ENCODE measurements at places on chromosomes 5 and 9.

DNA sequence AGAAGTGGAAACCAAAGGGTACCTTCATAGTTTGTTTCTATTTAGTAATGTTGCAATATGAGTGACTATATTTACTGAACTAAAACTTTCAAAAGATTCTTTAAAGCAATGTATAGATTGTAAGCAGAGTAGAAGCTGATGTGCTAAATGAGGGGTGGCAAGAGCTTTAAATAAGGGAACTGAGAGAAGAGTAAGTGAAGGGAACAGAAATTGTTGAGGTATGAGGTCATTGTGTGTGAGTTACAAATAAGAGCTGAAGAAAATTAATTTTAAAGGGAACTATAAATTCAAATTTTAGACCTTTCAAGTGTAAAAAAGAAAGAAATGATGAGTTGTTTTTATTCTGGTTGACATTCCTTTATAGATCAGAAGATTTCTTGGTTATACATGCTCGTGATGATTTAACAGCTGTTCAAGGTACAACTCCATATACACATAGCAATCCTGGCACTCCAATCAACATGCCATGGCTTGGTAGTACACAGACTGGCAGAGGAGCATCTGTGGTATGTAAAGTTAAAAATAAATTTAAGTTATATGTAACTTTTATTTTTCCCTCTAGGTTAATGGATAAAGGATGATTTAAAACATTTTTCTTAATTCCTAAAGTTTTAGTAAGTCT is 135.1 kb upstream of the TNFAIP8 start:
- DNase-seq: no peak

GRCh38 chr9:109616571-109617120 is 118.5 kb upstream of the PTPN3 start:
- DNase-seq: no peak

GRCh38 chr5:83126501-83126900 is 49.2 kb downstream of the XRCC4 start:
- no peak for DNase-seq

DNA sequence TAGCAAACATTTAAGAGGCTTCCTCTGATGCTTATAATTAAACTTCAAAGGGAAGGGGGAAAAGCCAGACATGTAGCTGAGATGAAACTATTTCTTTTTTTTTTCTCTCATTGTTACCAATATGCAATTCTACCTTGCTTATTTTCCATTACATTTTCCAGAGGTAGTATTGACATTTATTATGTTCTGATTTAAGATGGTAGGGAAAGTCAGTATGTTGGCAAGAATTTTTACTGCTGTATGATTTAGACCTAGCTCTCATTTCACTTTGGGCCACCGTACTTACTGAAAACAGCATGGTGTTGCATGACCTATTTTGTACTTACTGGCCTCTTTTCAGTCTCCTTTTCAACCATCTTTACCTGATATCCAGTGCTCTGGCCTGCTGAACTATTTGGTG is 9.6 kb upstream of the SPINK6 start:
- no peak for DNase-seq

GRCh38 chr5:78627766-78628165 is 20.8 kb downstream of the LHFPL2 start:
- DNase-seq: no peak

DNA sequence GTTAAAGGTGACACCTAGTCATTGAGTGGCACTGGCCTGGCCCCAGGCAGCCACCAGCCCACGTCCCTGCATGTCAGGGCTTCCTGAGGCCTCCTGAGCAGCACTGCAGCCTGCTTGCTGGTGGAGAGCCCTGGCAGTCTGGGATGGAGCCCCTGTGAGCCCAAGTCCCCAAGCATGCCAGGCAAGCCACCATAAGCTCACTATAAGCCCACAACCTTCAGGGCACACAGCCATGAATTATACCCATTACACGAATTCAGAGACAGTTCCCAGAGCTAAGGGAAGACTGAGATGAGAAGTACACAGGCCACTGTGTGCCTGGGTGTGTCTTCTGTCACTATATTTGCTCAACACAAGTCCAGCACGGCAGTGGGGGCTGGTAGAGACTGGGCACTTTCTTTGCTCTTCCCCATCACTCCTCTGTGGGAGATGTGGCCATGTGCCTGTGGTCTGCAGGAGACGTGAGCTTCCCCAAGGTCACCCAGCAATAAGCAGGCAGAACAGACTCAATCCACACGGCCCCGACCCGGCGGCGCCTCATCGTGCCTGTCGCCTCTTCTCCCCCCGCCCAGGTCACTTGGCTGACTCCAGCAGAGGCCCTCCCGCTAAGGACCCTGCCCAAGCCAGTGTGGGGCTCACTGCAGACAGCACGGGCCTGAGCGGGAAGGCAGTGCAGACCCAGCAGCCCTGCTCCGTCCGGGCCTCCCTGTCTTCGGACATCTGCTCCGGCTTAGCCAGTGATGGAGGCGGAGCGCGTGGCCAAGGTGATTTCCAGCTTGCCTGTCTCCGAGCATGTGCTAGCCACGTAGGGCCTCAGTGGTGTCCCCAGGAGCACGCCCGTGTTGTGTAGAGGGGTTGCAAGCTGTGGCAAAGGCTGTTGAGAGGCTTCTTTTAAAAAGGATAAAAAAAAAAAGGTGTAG is 114.8 kb downstream of the WNK2 start:
- no peak for DNase-seq

- no peak for DNase-seq
Measured at GRCh38 chr5:42825422-42826148, 13.9 kb upstream of the SELENOP start.

DNA sequence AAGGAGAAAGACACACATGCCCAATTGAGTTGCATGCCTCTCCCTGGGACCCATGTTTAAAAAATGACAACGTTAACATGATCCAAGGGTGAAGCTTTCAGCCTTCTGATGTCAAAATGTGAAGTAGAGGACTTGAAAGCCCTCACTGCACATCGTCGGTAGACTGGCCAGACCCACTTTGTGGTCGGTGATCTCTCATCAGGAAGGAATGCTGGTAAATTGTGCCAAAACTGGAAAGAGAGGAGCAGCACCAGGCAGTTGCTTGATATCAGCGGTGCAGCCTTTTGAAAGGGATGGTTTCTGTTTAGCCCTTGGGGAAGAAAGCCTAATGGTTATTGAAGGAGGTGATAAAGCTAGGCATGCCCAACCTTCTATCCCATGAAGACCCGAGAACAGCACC is 125.3 kb upstream of the MARCHF11 start:
- peak; percentile 68 for DNase-seq

- no peak for DNase-seq
Measured at GRCh38 chr9:92294297-92294676, 790 bp upstream of the IARS1 start.

GRCh38 chr9:102253099-102253498 is 514.7 kb upstream of the GRIN3A start:
- no peak for DNase-seq

DNA sequence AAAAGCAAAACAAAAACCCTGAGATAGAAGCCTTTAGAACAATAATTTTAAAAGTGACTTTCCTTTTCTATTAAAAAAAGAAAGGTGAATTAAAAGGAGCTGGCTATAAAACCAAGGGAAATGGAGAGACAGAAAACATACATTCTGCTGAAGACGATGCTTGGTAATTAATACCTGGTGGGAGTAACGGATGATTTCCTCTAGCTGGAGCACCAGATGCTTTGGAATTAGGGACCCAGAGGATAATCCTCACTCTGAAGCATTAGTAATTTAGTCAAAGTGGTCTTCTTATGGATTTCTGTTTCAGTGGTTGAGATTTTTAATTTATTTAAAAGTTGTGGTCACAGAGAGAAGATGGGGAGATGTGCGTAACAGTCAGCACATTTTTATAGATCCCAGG is 982.5 kb downstream of the TLE4 start:
- no peak for DNase-seq

DNA sequence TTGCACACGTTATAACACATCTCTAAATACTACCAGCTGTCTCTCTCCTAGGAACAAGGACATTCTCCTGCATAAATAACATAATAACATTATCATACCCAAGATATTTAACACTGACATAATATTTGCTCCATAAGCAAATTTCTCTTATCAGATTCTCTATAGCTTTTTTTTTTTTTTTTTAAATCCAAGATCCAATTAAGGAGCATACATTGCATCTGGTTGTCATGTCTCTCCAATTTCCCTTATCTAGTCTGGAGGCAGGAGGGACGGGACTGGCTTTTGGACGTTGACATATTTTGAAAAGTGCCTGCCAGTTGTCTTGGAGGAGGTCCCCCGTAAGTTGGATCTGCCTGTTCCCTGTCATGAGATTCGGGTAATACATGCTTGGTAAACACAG is 76.6 kb downstream of the RAPGEF1 start:
- DNase-seq: no peak

DNA sequence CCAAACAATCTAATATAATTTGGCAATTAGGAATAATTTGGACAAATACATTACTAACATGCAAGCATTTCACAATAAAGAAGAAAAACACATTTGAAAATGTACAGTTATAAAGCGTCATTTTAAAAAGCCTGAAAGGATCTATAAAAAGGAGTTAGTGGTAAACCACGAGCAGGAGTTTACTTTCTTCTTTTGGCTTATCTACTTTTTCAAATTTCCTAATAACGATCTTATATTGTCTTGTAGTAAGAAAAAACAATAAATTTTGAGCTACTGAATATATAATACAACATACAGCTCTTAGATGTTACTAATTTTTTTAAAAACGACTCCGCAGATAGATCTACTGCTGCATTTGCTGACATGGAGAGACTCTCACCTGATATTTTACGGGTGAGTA is 79.9 kb downstream of the SMIM23 start:
- no peak for DNase-seq
